Hematopoietic multipotent progenitor cell treated with erythropoietin and hydrocortisone succinate and interleukin-3 and kit ligand, for 4 days (in vitro differentiated cells): ENCODE measurements at places on chromosomes 12 and 14.

GRCh38 chr12:66092559-66093269, 37.8 kb downstream of the LLPH start:
- DNase-seq, result no peak

- DNase-seq, result no peak
These were observed 11.3 kb upstream of the C12orf76 start for GRCh38 chr12:110059651-110060000.

GRCh38 chr12:78442454-78442801, 422.1 kb upstream of the SYT1 start:
- DNase-seq, result no peak

GRCh38 chr14:32339188-32339587, 10.1 kb downstream of the AKAP6 start:
- no peak for DNase-seq

GRCh38 chr14:73325630-73326299, 88.5 kb downstream of the PAPLN start:
- DNase-seq, result peak; percentile 18

- DNase-seq, result no peak
These were observed 716 bp upstream of the PTGDR start for GRCh38 chr14:52266782-52267181.

GRCh38 chr14:104957146-104958113, 20.7 kb downstream of the AHNAK2 start:
- DNase-seq, result no peak
